Neural crest cell (in vitro differentiated cells): ENCODE measurements at places on chromosomes 3 and 15. TPM values are rescaled to one million over a fixed set of nuclear protein-coding genes. Genes with fewer than 3 reads are reported as not detected.
A peak's percentile ranks its signal among the peaks of the same experiment; 100 is the strongest.

- H3K4me3 ChIP-seq: no peak overlapping the region
- DNase-seq: no peak
- H3K36me3 ChIP-seq: no peaks in the 10 kb centered on the region
- peaks cover 4% of the 10 kb centered on the region for H3K4me1 ChIP-seq
- H3K27ac ChIP-seq: no peak overlapping the region
These were observed 87.2 kb downstream of the EBLN2 start for GRCh38 chr3:73148682-73149081.

The USP19 gene
- 71.8 and 72.6 TPM in 2 replicates for total RNA-seq

- no peaks in the 10 kb centered on the region for H3K27me3 ChIP-seq
- H3K27ac ChIP-seq: no peak overlapping the region
- H3K4me1 ChIP-seq: peaks cover 33% of the 10 kb centered on the region
- no peak for DNase-seq
- no peak overlapping the region for H3K4me3 ChIP-seq
These were observed 603.2 kb upstream of the KCNMB2 start for GRCh38 chr3:177932750-177933660.

DNA sequence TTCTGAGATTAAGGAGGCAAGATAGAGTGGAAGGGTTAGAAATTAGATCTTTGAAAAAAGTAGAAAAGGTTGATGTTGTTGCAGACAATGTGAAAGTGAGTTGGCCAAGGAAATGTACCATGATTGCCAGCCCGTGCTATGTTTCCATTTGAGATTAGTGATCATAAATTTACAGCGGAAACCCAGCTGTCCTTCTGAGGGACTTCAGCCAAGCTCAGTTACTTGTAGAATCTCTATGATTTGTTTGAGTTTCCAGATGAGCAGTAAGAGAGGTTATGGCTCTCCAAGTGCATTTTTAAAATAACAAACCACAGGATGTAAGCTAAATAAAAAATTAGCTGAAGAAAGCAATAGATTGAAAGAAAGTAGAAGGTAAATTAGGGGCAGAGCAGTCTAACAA, 54.2 kb upstream of the RBMS3 start:
- no peaks in the 10 kb centered on the region for H3K27me3 ChIP-seq
- no peak overlapping the region for H3K4me3 ChIP-seq
- no peak overlapping the region for H3K27ac ChIP-seq
- DNase-seq: no peak

- no peaks in the 10 kb centered on the region for H3K36me3 ChIP-seq
- no peak for DNase-seq
- H3K4me1 ChIP-seq: peaks cover 29% of the 10 kb centered on the region
- H3K4me3 ChIP-seq: peak overlapping the region; percentile 95
These were observed 993 bp downstream of the PLCL2 start for GRCh38 chr3:16885593-16886302.

DNA sequence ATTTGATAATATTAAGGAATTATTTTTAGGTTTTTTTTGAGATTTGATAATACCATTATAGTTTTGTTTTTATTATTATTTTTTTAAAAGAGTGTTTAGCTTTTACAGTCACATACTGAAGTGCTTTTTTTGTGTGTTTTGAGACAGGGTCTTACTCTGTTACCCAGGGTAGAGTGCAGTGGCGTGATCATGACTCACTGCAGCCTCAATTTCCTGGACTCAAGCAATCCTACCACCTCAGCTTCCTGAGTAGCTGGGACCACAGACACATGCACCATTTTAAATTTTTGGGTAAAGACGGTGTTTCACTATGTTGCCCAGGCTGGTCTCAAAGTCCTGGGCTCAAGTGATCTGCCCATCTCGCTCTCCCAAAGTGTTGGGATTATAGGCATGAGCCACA, 73.0 kb downstream of the SUMF1 start:
- peaks cover 9% of the 10 kb centered on the region for H3K4me1 ChIP-seq
- H3K4me3 ChIP-seq: no peak overlapping the region
- DNase-seq: no peak
- no peaks in the 10 kb centered on the region for H3K27me3 ChIP-seq

GRCh38 chr15:60343221-60343970, 54.4 kb downstream of the ANXA2 start:
- H3K4me1 ChIP-seq: no peaks in the 10 kb centered on the region
- H3K36me3 ChIP-seq: peaks cover 2% of the 10 kb centered on the region
- no peaks in the 10 kb centered on the region for H3K27me3 ChIP-seq
- DNase-seq: no peak
- H3K27ac ChIP-seq: no peak overlapping the region

The LRRC2 gene
- total RNA-seq: 0.12 TPM in 1 of 2 replicates, not detected in the other

The NRG4 gene
- not detected in 2 replicates for total RNA-seq

The CPN2 gene
- total RNA-seq: not detected in 2 replicates

The EXD1 gene
- total RNA-seq: not detected in 2 replicates

DNA sequence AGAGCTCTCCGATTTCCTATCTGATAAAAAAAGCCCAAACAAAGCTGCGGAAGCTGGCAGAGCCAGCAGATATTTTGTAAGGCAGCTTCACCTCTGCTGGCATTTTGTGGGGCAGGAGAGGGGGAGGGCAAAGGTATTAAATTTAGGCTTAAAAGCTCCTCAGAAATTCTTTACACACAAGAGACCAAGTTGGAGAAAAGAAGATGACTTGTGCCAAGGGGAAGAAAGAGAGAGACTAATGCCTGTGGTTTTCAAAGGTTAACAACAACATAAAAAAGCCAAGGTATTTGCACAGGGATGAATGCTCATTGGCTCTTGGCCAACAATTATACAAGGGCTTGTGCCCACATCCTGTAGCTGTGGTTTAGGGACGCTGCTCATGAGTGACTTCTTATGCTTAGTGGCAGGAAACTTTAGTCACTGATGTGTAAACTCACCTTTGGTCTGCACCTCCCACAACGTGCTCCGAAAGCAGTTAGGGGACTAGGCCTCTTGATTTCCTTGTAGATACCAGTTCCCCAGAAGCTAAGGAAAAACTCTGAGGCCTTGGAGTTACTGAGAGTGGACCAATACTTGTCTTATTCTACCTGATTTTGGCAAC, 152.9 kb downstream of the TPRG1 start:
- no peaks in the 10 kb centered on the region for H3K36me3 ChIP-seq
- H3K27me3 ChIP-seq: no peaks in the 10 kb centered on the region
- H3K27ac ChIP-seq: no peak overlapping the region

- peaks cover 22% of the 10 kb centered on the region for H3K4me1 ChIP-seq
- no peak overlapping the region for H3K27ac ChIP-seq
- H3K36me3 ChIP-seq: no peaks in the 10 kb centered on the region
- no peak overlapping the region for H3K4me3 ChIP-seq
These were observed 145.6 kb downstream of the NSMCE3 start for GRCh38 chr15:29123991-29124390.

DNA sequence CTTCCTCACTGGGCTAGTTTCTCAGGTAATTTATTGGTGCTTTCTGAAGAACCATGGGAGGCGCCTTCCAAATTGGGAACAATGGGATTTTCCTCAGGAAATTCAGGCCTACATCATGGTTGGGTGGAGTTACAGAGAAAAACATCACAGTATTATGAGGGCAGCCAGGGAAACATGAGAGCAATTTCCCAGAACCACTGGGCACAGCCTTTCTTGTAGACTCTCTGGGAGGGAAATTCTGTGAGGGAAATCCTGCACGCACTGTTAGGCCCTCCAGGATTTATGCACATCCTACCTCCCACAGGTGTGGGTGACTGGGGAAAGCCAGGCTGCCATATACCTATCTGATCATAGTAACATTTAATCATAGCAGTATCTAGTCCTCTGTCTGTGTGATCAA, 13.2 kb downstream of the POPDC2 start:
- peaks cover 6% of the 10 kb centered on the region for H3K36me3 ChIP-seq
- H3K27me3 ChIP-seq: no peaks in the 10 kb centered on the region
- H3K4me1 ChIP-seq: no peaks in the 10 kb centered on the region
- H3K4me3 ChIP-seq: no peak overlapping the region
- no peak for DNase-seq

GRCh38 chr3:156918746-156919145, 92.6 kb downstream of the LEKR1 start:
- DNase-seq: no peak
- no peaks in the 10 kb centered on the region for H3K36me3 ChIP-seq

DNA sequence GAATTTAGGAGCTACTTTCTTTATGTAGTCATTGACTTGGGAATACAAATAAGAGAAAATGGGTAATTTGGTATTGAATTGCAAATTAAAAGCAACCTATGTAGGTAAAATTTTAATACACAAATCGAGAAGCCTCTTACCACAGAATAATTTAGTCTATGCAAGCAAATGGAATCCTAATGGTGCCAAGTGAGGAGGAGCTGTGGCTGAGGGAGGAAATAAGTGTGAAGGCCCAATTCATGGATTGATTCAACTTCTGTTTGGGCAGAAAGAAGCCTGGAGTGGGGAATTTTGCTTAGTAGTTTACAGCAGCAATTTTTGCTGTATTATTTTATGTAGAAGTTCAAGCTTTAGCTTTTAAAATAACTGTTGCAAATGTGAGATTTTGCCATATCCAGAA, 291.9 kb downstream of the OXSM start:
- H3K27ac ChIP-seq: no peak overlapping the region
- H3K36me3 ChIP-seq: no peaks in the 10 kb centered on the region
- H3K4me3 ChIP-seq: no peak overlapping the region
- H3K27me3 ChIP-seq: peaks cover 3% of the 10 kb centered on the region
- DNase-seq: no peak
- H3K4me1 ChIP-seq: no peaks in the 10 kb centered on the region

DNA sequence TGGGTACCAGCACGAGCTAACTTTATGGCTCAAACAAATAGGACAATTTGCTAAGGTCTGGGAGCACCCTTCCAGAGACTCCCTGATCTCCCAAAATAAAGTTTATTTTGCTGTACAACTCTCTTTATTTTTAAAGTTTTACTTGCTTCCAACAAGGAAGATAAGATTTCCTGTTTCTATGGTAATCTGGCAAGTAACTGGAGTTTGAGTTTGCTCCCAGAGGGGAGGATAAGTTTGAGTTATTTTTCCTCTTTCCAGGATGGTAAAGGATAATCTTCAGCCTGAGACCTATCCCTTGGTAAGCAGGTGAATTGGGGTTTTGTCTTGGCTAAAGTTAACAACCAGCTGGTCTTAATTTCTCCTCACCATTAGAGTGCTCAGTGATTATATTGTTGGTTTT, 1019.4 kb upstream of the ALCAM start:
- H3K27me3 ChIP-seq: no peaks in the 10 kb centered on the region
- H3K27ac ChIP-seq: no peak overlapping the region
- no peaks in the 10 kb centered on the region for H3K36me3 ChIP-seq
- DNase-seq: no peak
- no peaks in the 10 kb centered on the region for H3K4me1 ChIP-seq

- H3K27me3 ChIP-seq: no peaks in the 10 kb centered on the region
- no peak overlapping the region for H3K4me3 ChIP-seq
- no peaks in the 10 kb centered on the region for H3K4me1 ChIP-seq
- no peaks in the 10 kb centered on the region for H3K36me3 ChIP-seq
These were observed 794.7 kb upstream of the GBE1 start for GRCh38 chr3:82556113-82556512.

The TICRR gene
- 43.0 and 44.9 TPM in 2 replicates for total RNA-seq

DNA sequence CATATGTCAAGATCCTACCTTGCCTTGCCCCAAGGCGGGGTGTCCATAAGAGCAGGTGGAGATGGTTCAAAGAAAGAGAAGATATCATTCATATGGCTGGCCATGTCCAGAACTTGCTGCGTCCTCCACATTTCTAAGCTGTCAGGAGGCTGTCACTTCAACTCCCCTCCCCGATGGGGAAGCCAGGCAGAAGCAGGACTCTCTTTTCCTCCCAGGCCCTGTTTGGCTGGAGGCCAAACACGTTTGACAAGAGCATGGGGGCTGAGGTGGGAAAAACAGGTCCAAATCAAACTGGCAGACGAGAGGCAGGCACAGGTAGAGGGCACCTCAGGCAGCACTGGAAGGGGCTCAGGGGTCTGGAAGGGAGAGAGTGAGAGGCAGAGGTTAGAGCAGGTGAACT, 37.7 kb downstream of the MESD start:
- H3K4me1 ChIP-seq: peaks cover 36% of the 10 kb centered on the region
- DNase-seq: no peak
- H3K36me3 ChIP-seq: peaks cover 2% of the 10 kb centered on the region
- H3K27me3 ChIP-seq: no peaks in the 10 kb centered on the region
